ENCODE measurements at places on chromosomes 16 and 17.

GRCh38 chr17:29682054-29682453 lies 59.3 kb upstream of the CORO6 start:
- no peak for DNase-seq

DNA sequence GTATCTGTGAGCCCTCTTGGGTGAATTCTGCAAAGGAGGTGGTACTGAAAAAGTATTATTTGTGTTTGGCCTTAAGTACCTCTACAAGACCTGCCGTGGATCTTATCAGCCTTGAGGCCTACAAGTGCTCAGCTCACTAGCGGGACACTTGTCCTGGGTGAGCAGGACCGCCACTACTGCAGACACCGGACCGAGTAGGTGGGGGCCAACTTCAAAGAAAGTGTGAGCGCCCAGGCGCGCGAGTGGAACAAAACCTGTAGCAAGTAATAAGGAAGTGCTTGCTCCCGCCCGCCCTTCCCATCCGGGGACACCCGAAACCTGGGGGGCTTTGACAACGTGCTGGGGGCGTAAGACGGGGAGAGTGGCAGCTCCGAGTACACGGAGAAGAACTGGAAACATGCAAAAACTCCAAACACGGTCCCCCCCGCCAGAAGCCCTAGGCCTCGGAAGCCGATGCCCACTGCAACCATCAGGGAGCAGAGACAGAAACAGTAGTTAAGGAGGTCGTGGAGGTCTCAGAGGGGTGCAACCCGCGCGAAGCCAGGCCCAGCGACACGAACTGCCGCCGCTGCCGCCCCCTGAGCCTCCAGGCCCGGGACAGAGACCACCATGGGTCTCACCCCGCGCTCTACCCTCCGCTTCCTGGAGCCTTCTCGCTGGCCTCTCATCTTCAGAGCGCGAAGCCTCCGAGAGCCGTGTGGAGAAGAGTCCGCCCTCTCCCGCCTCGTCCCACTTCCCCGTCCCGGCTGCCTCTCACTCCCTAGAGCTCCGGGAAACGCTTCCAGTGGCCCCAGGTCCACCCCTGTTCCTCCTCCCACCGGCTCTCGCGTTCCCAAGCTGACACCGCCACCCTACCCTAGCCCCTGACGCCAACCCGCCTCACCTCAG lies 537 bp downstream of the CNOT1 start:
- no peak for DNase-seq

GRCh38 chr17:16938496-16939207 lies 33.3 kb downstream of the TNFRSF13B start:
- no peak for DNase-seq

GRCh38 chr16:85463672-85464382 lies 149.3 kb upstream of the GSE1 start:
- no peak for DNase-seq

GRCh38 chr16:21145738-21146137 lies 4.9 kb downstream of the DNAH3 start:
- no peak for DNase-seq

- DNase-seq, result no peak
These were observed 310.1 kb downstream of the C16orf95 start for GRCh38 chr16:87006789-87007745.

DNA sequence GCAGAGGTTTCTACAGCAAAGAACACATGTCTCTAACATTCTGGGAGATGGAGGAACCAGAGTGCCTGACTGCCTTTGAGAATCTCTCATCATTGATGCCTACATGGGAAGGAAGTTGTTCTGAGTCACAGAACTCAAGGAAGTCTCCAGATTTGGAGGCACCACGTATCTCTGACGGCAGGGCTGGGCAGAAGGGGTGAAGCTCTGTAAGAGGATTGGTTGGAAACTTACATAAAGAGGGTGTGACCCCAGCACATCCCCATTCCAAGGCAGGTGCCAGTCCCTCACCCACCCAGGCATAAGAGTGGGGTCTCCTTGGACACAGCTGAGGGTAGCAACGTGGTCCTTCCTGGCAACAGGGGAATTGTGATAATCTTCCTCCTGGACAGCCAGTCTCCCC lies 17.4 kb downstream of the TNFRSF13B start:
- no peak for DNase-seq

DNA sequence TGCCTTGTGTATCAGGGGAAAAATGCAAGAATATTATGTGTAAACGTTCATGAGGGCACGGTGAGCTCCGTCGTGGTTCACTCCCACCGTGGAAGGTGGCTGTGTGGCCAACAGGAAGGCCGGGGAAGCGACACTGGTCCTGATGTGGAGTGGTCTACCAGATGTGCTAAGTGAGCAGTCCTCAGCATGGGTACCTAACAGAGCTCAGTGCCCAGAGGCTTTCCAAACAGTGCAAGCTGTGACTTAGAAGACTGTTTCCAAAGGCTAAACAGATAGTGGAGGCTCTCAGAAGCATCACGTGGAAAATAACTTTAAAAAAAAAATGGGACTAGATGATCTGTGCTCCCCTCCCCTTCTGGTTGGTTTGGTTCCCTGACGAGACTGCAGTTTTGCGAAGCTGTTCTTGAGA lies 199.3 kb upstream of the CHMP6 start:
- no peak for DNase-seq

DNA sequence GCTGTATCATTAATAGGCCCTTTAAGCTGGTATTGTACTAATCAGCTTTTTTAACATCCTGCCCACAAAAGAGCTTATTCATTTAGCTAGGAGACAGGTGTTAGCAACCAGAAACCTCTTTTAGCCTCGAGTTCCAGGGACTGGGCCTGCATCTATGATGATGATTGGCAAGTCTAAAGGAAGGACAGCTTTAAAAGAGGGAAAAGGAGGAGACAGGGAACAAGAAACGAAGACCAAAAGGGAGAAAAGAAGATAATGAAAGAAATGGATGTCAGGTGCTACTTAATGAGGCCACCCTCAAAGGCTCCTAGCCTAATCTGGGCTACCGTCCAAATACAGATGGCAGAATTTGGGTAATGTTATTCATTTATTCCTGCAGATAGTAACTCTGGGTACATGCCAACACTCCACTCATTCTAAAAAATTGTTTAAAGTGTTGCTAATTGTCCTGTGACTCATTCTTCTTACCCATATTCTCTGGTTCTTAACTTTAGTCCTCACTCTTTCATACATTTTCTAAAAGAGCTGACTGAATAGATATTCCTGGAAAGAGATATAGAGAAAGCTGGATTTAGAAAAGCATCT lies 18.7 kb upstream of the RFFL start:
- DNase-seq, result no peak

- no peak for DNase-seq
These were observed 22.3 kb downstream of the SMARCE1 start for GRCh38 chr17:40625311-40625710.

GRCh38 chr17:69593351-69593715 lies 178.8 kb downstream of the MAP2K6 start:
- DNase-seq, result no peak

DNA sequence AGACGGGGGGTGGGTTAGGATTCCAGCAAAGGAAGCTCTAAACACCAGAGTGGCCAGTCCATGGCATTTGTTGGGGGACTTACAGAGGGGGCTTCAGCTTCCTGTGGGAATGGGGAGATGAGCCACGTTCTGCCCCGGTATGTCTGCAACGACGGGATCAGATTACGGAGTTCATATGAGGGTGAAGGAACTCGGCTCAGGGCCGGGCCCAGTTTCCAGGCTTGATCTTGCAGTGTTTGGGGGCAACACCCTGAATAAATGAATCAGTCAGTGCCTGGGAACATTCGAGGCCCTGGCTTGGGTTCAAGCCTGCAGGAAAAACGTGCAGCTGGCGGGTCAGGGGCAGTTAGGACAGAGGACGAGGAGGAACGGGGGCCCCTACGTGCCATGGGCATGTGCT lies 54.0 kb downstream of the JPH3 start:
- DNase-seq, result no peak

DNA sequence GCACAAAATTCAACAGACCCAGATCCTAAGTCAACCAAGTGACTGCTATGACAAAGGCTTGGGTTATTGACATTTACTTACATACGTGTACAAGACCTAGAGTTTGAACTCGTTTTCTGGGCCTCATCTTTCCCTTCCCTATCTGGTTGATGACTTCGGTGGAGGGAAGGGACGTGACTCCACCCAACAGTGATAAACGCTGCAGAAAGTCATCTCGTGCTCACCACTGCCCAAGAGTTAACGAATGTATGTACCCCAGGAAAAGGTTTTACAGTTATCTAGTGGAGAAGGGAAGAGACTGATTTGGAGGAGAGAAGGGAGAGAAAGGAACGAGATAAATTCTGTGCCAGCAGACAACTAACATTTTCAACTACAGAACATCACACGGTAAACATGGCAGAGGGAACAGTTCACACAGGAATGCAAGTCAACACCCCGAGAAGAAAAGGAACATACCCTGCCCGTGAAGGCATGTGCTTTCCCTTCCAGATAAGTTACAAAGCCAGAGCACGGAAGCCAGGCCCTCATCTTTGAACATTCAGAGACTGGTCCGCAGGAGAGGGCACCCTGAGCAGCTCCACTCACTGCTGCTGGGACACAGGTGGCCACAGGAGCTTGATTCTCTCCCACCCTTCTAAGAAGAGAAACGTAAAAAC lies 13.9 kb upstream of the CYTH1 start:
- DNase-seq, result no peak

DNA sequence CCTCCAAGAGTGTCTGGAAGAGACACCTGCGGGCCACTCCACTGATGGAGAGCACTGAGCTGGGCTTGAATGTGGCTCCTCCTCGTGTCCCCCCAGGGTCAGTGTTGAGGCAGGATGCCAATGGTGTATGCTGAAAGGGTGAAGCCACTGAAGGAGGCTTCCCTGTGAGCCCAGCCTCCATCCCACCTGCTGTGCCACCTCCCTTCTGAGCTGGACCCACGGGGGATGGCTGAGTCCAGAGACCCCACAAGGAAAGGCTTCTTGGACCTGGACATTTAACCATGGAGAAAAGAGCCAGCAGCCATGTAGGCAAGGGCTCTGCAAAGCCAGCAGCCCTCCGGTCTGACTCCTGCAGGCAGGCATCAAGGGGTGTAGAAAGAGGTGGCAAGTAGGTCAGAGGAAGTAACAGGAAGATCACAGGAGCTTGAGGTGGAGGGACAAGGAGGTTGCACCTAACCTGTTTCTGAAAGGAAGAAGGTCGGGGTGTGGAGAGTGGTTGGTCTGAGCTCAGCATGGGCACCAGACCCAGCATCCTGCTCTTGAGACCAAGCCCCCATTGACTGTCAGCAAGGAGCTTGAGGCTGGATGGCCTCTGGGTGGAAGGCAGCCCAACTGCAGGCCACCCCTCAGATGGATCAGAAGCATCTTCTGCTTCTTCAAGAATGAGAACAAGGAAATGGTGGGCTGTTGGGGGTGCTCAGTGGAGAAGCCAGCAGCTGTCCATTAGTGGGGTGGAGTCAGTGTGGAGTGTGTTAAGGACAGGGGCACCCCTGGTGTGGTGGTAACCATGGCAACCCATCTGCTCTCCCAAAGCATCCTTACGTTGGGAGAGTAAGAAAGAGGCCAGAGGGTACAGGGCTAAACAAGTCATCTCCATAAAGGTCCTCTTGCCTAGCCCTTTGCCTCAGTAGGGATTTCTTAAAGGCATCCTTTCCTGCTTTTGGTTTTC lies 80.7 kb downstream of the PLD6 start:
- DNase-seq, result no peak

DNA sequence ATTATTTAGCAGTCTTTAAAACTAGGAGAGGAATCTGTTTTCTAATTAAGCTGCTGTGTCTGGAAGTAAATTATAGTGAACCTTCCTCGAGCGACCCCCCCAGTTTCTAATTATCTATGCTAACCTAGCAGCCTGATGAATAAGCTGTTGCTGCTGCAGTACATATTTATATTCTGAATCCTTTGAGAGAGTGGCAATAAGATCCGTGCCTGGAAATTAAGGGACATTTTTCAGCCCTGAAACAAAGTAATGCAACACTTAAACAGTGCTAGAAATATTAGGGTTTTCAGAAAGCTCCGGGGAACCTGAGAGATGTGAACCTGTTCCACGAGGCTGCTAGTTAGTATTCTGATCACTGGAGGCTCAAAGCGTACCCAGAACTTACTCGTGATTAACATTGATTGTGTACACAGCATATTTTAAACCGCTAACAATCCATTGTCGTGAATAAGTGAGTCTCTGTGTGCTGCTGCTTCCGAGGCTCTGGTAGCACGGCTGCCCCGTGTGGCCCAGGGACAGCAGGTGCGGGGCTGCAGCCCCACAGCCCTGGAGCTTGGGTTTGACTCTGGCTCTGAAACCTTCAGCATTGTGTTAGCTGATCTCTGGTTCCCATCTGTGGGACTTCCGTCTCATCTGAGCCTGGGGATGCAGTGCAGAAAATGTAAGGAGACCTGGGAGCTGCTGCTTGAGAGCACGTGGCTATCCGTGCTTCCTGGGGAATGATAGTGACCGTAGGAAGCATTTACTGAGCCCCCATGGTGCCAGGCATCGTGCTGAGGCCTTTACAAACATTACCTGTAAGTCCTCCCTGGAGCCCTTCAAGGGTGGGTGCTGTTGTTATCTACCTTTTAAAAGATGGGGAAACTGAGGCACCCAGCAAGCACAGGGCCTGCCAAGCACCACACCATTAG lies 190.9 kb upstream of the CHMP6 start:
- no peak for DNase-seq

GRCh38 chr16:53984936-53985335 lies 281.0 kb downstream of the FTO start:
- DNase-seq, result no peak

- no peak for DNase-seq
These were observed 21.1 kb upstream of the METRNL start for GRCh38 chr17:83058266-83058798.

GRCh38 chr16:80433623-80434022 lies 107.2 kb upstream of the DYNLRB2 start:
- no peak for DNase-seq

- DNase-seq, result no peak
These were observed 6.1 kb upstream of the CD300C start for GRCh38 chr17:74552037-74552436.

- no peak for DNase-seq
These were observed 20.1 kb upstream of the ADCY9 start for GRCh38 chr16:4136229-4136813.

DNA sequence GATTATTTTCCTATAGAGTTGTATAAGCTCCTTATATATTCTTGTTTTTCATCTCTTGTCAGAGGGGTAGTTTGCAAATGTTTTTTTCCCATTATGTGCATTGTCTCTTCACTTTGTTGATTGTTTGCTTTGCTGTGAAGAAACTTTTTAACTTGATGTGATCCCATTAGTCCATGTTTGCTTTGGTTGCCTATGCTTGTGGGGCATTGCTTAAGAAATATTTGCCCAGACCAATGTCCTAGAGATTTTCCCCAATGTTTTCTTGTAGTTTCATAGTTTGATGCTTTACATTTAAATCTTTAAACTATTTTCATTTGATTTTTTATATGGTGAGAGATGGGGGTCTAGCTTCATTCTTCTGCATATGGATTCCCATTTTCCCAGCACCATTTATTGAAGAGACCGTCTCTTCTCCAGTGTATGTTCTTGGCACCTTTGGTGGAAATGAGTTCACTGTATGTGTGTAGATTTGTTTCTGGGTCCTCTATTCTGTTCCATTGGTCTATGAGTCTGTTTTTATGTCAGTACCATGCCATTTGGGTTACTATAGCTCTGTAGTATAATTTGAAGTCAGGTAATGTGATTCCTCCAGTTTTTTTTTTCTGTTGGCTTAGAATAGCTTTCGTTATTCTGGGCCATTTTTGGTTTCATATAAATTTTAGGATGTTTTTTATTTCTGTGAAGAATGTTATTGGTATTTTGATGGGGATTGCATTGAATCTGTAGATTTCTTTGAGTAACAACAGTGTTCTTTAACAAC lies 165.8 kb downstream of the ABCA8 start:
- DNase-seq, result no peak
